ENCODE measurements at places on chromosomes 2 and 18. TPM values are rescaled to one million over a fixed set of nuclear protein-coding genes. Genes with fewer than 3 reads are reported as not detected.

CFAP53 gene
- 0.38 TPM for total RNA-seq

KYNU gene
- total RNA-seq, result 1.3 TPM

MAPRE2 gene
- total RNA-seq, result 19.0 TPM

ERICH2 gene
- not detected for total RNA-seq

CHRNG gene
- total RNA-seq, result not detected

EFHD1 gene
- 0.23 TPM for total RNA-seq

VAMP5 gene
- 97.5 TPM for total RNA-seq

IL1RL2 gene
- 4.3 TPM for total RNA-seq

POTEI gene
- not detected for total RNA-seq

CNGA3 gene
- total RNA-seq, result under 0.01 TPM

PDCD1 gene
- total RNA-seq, result not detected

LIMS1 gene
- 57.4 TPM for total RNA-seq

TBR1 gene
- not detected for total RNA-seq

SLC9A4 gene
- total RNA-seq, result not detected

PDE1A gene
- 26.8 TPM for total RNA-seq

LOXL3 gene
- total RNA-seq, result 62.8 TPM

QPCT gene
- 2.2 TPM for total RNA-seq

SKA1 gene
- total RNA-seq, result 3.5 TPM

APCDD1 gene
- 0.15 TPM for total RNA-seq

DNAH7 gene
- 0.53 TPM for total RNA-seq

SULT1C2 gene
- total RNA-seq, result not detected

EFEMP1 gene
- total RNA-seq, result 4,421 TPM

NT5DC4 gene
- not detected for total RNA-seq

SLC5A7 gene
- total RNA-seq, result not detected

ARL4C gene
- 147 TPM for total RNA-seq

TGFBRAP1 gene
- total RNA-seq, result 9.4 TPM

WDR75 gene
- 42.2 TPM for total RNA-seq

REG1B gene
- total RNA-seq, result not detected

MC5R gene
- not detected for total RNA-seq

GALNT14 gene
- 0.12 TPM for total RNA-seq

HOXD8 gene
- total RNA-seq, result 0.23 TPM

CDK15 gene
- 0.23 TPM for total RNA-seq

GREB1L gene
- 0.23 TPM for total RNA-seq

TRABD2A gene
- 8.9 TPM for total RNA-seq

MALL gene
- total RNA-seq, result 10.2 TPM

MYL1 gene
- total RNA-seq, result not detected

CD226 gene
- total RNA-seq, result 0.23 TPM

NOL4 gene
- total RNA-seq, result not detected

LDLRAD4 gene
- total RNA-seq, result 0.45 TPM

SPATA3 gene
- total RNA-seq, result not detected

CFC1 gene
- total RNA-seq, result not detected

IFIH1 gene
- total RNA-seq, result 6.3 TPM

HRH4 gene
- total RNA-seq, result 0.08 TPM

ZNF521 gene
- total RNA-seq, result 31.2 TPM

IGFBP2 gene
- 195 TPM for total RNA-seq

SAG gene
- not detected for total RNA-seq

ITGB6 gene
- total RNA-seq, result 0.15 TPM

AQP12A gene
- total RNA-seq, result not detected
